ENCODE measurements at places on chromosomes 4 and X.
A peak's percentile ranks its signal among the peaks of the same experiment; 100 is the strongest.

DNA sequence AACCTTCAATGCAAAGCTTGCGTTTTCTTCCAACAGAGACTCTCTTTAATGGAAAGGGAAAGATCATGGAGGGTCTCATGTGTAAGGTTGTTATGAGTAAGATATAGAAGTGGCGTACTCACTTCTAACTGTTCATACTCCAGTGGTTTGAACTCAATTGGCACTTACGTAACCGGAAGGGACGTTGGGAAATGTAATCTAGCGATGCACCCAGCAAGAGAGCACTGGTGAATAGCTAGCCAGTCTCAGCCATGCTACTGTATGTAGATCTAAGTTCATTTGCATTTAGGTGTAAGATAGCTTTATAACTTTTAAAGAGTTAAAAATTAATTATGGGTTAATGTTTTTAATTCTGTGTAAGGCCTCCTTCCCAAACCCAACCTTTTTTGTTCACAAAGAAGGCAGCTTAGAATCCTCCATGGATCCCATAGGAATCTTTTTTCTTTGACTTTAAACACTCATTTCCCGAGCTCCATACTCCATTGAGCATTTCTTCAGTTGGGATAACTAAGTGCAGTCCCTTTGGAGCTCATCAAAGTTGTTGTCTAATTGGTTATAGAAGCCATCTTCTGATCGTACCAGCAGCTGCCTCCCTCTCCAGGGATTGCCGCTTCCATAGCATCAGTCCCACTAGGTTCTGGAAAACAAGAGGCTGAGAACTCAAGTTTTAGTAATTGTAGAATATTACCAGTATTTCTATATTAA lies 191.1 kb downstream of the RAPGEF2 start:
- no peak for DNase-seq

GRCh38 chrX:103099691-103100090 lies 6.7 kb upstream of the NXF3 start:
- DNase-seq: no peak

DNA sequence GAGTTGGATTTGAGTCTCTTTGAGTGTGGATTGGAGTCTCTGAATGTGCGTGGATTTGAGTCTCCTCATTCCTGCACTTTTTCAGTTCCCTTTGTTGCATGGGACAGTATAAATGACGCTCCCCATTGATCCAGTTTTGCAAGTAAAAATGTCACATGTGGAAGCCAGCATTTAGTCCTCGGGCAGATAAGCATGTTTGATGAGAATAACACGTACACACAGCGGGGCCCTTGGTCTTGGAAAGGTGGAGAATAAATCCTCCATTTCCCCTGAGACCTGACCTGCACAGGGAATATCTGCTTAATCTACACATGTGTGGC lies 8.1 kb downstream of the P2RY8 start:
- DNase-seq: no peak

DNA sequence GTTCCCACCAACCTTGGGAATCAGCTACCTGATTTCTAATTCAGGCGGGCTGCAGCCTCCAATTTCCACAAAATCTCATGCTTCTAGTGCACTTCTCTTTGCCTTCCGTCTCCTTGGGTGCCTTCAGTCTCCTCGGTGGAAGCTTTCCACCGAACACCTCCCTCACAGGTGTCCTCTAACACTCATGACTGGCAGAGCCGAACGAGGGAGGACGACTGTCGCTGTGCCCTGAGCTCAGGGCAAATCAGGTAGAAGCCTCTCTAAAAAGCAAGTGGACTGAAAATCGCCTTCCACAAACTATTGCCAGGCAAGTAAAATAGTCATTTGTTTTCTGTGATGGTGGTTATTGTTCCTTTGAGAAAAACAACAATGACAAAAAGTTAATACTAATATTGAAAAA lies 176.1 kb upstream of the PPARGC1A start:
- no peak for DNase-seq

DNA sequence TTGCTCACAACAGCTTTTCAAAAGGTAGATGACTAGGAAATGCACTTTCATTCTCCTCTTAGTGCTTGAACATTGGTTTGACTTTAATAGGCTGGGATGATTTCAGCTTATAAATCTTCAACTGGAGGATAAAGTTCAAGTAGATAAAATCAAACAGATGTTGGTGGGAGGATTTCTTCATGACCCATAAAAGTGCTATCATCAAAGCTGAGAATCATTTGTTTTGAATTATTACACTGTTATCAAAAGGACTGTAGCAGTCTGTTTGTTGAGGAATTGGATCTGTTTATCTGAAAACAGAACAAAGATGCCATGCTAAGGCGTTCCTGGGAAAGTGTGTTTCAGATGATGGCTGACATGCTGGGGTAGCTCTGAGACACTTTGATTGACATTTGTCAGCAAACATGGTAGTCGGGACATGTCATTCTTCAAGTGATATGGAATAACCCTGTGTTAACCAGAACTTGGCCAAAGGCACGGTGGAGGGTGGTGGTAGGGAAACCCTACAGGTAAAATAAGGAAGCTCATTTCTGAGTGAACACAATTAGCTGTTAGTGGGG lies 304.0 kb upstream of the PITX2 start:
- no peak for DNase-seq

DNA sequence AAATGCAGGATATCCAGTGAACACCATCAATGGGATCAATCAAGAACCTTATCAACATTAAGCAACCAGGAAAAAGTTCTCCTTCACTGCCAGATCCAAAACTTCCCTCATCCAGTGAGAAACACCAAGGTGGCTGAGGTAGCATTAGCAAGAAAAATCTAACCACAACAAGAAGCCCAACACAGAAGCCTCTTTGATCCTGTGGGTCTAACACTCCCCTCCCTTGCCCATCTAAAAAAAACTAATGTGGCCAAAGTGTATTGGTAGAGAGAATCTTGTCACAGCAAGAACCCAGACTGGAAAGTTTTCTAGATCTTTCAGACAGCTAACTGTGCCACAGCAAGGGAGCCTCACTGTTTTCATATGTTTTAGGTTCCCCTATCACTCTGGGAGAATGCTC lies 558.0 kb downstream of the STPG2 start:
- no peak for DNase-seq

- DNase-seq: no peak
Observed at GRCh38 chr4:155529272-155529671, 137.4 kb upstream of the GUCY1A1 start.

GRCh38 chrX:16653424-16653823 lies 3.5 kb downstream of the S100G start:
- no peak for DNase-seq

DNA sequence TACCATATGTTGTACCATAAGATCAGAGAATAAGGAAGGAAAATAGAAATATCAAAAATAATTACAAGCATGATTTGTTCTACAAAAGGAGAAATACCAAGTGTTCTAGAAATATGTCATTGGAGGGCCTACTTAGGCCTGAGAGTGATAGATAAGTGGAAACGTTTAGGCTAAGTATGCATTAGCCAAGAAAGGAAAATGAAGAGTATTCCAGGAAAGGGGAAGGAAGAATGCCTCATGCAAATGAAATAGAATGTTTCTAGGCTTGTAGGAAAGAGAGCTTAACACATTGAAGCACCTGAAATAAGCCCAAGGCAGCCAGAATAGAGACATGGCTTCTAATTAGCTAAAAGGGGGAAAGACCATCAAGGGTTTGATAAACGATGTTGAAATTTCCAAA lies 595.7 kb upstream of the ATOH1 start:
- no peak for DNase-seq

- DNase-seq: no peak
Observed at GRCh38 chr4:127534041-127534825, 98.5 kb upstream of the INTU start.

DNA sequence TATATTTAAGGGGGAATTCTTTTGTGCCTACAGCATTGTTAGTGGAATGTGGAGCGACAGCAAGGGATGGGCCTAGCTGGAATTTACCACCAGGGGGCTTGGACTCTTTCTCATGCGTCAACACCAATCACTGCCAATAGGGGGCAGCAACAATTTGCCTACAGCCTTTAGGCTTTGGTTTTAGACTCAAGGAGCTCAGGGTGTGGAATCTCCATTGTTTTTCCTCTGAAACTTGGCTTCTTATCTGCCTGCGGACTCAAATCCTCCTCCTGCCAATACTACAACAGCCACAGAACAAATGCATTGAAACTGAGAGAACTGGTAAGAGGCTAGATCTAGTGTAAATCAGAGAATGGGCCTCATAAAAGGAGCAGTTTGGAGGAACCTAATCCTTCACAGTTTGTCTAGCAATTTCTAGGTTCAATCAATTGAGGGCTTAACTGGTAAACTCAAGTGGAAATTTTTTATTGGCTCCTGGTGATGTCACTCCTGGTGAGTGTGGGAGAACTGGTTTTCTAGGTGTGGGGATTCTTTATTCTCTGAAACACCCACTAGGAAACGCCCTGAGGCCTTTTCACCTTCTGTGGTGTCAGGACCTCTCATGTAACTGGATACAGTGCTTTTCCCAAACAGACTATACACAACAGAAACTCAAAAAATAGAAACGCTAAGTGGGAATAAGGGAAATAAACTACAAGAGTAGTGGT lies 27.9 kb upstream of the TMSB4X start:
- DNase-seq: peak; percentile 43

DNA sequence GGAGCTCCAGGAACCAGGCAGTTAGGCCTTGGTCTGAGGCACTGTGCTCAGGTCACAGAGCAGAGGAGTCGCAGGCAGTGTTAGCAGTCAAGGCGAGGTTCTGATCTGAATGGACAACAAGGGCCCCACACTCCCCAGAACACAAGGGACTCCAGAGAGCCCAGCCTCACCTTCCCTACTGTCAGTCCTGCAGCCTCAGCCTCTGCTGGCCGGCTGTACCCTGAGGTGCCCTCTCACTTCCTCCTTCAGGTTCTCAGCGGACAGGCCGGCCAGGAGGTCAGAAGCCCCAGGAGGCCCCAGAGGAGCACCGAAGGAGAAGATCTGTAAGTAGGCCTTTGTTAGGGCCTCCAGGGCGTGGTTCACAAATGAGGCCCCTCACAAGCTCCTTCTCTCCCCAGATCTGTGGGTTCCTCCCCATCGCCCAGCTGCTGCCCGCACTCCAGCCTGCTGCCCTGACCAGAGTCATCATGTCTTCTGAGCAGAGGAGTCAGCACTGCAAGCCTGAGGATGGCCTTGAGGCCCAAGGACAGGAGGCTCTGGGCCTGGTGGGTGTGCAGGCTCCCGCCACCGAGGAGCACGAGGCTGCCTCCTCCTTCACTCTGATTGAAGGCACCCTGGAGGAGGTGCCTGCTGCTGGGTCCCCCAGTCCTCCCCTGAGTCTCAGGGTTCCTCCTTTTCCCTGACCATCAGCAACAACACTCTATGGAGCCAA lies 26.2 kb downstream of the MAGEA9 start:
- no peak for DNase-seq

DNA sequence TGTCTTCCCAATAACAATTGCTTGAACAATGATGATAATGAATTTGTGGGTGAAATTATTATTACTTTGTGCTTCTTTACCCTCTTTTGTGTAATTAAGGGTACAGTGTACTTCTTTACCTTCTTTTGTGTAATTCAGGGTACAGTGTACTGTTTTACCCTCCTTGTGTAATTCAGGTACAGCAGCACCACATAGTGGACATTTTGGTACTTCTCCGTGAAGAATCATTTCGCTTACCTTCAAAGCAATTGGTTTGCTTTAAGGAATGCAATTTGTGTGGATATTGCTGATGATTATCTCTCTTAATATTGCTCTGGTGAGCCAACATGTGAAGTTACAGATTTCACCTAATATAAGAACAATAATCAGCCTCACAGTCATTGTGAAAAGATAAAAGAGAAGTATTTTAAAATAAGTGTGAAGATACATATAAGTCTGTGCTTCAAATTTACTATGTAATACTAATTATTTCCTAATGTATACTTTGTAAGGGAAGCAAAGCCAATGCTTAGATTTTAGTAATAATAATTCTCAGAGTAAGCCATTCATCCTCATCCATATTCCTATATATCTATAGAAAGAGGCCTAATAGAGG lies 27.2 kb upstream of the SEC24B start:
- DNase-seq: peak; percentile 1

DNA sequence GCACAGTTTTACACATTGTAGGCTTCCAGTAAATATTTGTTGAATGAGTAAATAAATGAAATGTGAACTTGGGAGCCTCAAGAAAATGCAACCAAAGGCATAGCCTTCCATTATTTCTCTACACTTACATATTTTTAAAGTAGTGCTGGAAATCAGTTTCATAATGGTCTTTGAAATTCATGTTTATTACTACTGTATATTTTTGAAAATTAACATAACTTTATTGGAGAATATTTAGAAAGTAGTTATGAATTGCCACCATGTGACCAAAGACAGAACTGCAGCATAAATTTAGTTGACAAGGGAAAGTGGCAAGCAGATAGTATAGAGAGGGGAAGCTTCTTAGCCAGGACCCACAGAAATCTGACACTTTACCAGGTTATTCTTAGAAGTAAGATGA lies 6.4 kb downstream of the TCEAL8 start:
- DNase-seq: no peak

- no peak for DNase-seq
Observed at GRCh38 chr4:48380583-48381167, 39.3 kb downstream of the SLAIN2 start.

- DNase-seq: no peak
Observed at GRCh38 chrX:108348525-108348924, 89.7 kb downstream of the COL4A6 start.

GRCh38 chr4:152803541-152803940 lies 23.8 kb downstream of the ARFIP1 start:
- no peak for DNase-seq

DNA sequence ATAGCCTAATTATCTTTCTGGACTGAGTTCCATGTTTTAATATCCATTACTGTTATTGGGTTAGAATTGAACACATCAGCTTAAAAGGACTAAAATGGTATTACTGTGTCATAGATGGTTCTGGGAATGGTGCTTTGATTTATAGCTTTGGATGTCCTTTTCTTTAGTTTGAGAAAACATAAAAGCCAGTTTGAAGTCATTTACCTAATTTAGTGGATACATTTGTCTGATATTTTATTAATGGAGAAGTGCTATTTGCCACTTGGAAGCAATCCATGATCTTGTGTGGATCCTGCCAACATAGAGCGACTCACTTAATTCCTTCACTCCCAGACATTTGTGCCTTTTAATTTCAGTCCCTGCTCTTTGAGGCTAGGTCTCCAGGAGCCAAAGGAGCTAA lies 212.4 kb upstream of the PACRGL start:
- no peak for DNase-seq

DNA sequence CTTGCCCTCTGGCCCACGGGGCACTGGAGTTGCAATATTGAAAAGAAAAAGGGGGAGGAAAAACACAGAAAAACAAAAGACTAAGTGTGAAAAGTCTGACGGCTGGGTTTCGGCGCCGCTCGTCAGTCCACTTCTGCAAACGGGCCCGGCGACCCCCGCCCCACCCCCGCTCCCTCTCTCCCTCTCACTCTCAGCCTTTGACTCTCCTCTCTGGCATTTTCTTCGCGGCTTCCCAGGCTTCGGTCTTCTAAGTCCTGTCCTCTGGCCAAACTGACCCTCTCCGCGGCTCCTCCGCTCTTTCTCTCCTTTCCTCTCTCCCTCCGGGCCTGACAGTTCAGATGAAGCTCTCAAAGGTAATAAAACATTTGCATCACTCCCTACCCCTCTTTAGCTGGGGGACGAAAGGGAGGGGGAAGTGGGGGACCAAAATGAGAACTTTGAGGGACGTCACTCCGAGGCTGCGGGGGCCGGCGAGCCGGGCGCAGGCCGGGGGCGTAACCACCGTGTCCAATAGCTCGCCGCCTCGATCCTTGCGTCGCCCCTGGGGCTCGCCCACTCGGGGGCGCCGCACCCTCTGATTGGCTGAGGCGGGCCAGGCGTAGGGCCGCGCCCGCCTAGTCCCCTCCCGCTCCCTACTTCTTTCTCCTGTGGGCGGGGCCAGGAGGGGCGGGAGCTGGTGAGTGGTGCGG lies at the start of gene NKX6-1:
Gene NKX6-1 (minus strand): TSS at position 358 of the 689 bp plus-strand sequence. CDS start 1,064 bp downstream, outside the sequence.
- DNase-seq: peak; percentile 77

All from NCI-H2171 (cell line).